ENCODE measurements at places on chromosomes 6 and 20.

DNA sequence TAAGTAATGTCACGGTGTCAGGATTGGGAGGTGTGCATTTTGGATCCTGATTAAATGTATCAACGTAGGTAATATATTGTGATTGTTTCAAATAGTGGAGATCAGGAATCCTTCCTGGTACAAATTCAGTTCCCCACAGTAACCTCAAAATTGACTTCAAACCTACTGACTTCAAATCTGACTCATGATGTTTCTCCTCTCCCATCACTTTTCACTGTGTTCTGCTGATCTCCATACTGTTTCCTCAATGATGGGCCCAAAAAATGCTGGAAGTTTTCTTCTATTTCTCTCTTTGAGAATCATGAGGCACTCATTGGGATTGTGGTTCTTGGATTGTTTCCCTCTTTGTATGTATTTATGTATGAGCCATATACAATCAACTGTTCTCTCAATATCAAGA is 35.9 kb downstream of the LAMA2 start:
- DNase-seq = no peak

GRCh38 chr6:73680289-73680918 is 15.6 kb upstream of the CD109 start:
- DNase-seq = no peak

DNA sequence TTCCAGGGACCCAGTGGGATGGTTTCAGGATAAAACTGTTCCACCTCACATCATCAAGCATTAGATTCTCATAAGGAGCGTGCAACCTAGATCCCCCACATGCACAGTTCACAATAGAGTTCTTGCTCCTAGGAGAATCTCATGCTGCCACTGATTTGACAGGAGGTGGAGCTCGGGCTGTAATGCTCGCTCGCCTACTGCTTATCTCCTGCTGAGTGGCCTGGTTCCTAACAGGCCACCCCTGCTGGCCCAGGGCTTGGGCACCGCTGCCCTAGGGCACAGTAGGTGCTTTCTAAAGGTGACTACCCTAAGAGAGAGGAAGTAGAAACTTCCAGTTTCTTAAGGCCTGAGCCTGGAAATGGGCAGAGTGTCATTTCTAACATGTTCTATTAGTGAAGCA is 656.9 kb downstream of the PRKN start:
- no peak for DNase-seq

- no peak for DNase-seq
These were observed 117.5 kb downstream of the SOX4 start for GRCh38 chr6:21710908-21711627.

GRCh38 chr6:1612299-1612973 is 2.7 kb downstream of the FOXC1 start:
- DNase-seq = no peak

DNA sequence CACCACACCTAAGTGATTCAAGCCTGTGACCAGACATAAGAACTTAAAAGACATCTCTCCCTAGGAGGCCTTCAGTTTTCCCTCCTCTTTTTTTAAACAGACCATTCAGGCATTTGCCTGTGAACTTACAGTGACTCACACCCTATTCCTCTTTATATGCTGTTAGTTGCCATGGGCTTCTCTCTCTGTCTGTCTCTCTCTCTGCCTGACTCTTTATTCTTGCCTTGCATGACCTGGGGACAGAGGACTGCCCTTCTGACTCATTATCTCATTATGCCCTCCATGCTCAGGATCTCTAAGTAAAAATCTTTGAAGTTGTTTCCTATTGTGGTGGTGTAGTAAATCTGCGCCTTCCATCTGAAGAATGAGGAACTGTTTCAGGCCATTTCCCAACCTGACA is 442.2 kb upstream of the MAN1A1 start:
- DNase-seq = no peak

- DNase-seq = no peak
These were observed 84.5 kb upstream of the MCHR2 start for GRCh38 chr6:100078509-100078908.

- no peak for DNase-seq
These were observed 135.9 kb downstream of the AGPAT4 start for GRCh38 chr6:161137839-161138542.

GRCh38 chr6:166312832-166313231 is 4.6 kb upstream of the PRR18 start:
- DNase-seq = no peak

- no peak for DNase-seq
These were observed 4.3 kb downstream of the REV3L start for GRCh38 chr6:111478749-111479148.

- no peak for DNase-seq
These were observed 123.4 kb upstream of the SUPT3H start for GRCh38 chr6:45500924-45501816.

DNA sequence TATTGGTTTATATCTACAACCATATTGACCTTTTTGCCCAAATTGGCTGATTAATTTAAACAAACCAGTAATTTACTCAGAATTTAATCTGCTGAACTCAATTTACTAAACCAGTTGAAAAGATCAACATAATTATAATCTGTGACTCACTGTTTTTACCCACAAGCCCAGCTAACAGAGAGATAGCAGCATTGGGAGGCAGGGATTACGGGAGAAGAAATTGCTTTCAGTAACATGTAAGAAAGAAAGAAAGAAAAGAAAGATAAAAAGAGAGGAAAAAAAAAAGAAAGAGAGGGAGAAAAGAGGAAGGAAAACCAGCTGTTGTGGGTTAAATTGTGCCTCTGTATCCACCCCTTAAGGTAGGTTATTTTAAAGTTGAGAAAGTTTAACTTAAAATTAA is 13.3 kb upstream of the RHAG start:
- DNase-seq = no peak

DNA sequence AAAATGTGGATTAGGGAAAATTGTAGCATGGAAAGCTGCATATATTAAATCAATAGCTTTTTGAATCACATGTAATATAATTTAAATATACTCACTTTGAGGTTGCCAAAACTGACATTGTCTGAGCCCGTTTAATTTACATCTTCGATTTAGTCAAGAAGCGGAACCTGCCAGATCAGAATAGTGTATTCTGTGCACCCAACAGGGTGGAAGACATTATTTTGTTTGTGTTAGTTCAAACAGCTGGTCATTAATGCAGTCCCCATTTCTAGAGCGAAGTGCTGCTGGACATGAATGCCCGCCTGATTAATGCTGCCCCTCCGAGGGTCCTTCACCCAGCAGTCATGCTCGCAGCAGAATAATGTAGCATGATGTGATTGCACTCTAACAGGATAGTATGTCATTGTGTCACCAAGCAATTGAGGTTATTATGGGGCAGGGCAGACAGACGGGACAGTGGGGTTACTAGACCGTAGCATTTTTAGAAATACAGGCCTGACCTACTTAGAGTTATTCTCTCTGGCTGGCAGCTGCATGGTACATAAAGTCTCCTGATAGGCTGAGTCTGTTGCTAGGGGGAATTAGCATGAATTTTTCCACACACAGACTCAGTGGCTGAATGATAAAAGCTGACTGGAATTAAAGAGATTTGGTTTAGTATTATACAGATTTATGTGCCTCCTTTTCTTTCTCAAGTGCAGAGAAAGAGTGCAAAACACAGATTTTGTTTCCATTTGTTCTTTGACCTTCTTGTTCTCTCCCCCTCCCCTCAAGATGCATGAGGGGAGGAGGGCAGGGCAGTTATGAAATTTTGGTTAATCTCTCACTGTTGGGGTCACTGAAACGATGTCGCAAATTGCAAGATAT is 147.1 kb downstream of the PRL start:
- DNase-seq = peak; percentile 83

DNA sequence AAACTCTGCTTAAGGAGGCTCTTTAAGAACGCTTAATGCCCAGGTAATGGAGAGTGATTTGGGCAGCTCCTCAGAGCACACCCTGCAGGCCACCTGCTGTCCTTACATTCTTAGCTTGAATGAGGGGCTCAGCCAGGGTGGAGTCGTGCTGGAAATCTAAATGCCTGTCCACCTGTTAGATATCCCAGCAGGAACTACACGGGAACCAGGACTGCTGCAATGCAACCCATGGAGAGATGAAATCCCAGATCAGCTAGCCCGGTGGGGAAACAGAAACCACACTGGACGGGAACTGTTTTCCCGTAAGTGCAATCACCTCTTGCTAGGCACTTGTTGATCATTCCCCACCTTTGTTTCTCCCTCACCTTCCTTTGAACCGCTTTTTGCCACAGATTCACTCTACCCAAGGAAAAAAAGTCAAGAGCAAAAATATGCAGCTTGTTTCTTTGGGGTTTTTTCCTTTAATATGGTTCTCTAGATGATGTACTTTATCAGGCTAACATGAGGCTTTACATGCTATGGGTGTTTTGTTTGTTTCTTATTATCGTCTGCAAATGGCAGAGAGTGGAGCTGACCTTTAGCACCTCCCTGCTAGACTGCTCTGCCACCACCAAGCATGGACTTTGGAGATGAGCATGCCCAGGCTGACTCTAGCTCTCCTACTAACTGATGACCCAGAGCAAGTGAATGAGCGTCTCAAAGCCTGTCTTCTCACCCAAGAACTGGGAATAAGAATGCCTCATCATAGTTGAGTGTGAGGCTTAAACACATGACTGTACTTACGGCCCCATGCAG is 125.9 kb upstream of the TNFAIP3 start:
- no peak for DNase-seq

DNA sequence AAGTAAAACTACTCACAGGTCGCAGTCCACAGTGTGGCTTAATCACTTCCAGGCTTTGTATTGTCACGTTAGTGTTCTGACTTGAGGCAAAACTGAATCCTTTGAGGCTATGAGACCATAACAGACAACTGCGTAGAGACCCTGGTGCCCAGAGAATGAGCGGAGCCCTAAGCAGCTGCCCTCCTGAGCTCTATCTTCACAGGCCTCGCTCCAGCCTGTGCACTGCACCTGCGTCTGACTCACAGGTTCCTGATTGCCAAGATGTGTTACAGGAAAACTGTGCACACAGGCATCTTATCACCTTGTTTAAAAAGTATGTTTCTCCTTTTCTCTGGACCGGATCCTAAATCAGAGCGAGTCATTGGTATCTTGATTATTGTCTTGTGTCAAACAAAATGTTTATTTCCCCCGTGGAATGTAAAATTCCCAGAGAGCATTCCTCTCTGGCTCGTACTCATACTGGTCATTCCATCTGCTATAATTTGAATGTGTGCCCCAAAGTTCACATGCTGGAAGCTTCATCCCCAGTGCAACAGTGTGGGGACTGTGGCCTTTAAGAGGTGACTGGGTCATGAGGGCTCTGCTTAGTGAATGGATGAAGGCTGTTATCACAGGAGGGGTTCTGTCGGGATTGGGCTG is 25.7 kb downstream of the PRR18 start:
- no peak for DNase-seq

GRCh38 chr20:3367089-3367488 is 40.4 kb downstream of the DNAAF9 start:
- no peak for DNase-seq

- no peak for DNase-seq
These were observed 166.3 kb upstream of the AFDN start for GRCh38 chr6:167660424-167660823.

- DNase-seq = no peak
These were observed 67.2 kb upstream of the SNX9 start for GRCh38 chr6:157755746-157756411.

GRCh38 chr6:22940581-22941290 is 371.4 kb downstream of the HDGFL1 start:
- no peak for DNase-seq

DNA sequence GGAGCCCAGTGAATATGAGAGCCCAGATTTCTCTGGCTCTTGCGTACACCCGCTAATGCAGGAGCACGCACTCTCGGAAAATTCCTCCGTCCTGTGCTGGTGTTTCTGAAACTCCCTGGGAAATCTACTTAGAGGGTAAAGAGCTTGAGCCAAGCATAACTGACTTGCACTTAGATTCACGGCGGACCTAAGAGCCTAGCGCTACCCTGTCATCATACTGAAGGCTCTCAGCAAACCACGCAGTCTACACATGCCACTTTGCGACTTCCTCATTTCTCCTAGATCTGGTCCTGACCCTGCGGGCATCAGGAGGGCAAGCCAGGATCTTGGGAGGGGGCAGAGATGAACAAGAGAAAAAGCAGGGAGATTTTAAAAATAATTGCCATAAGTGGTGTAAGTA is 324.7 kb downstream of the CD83 start:
- DNase-seq = no peak

DNA sequence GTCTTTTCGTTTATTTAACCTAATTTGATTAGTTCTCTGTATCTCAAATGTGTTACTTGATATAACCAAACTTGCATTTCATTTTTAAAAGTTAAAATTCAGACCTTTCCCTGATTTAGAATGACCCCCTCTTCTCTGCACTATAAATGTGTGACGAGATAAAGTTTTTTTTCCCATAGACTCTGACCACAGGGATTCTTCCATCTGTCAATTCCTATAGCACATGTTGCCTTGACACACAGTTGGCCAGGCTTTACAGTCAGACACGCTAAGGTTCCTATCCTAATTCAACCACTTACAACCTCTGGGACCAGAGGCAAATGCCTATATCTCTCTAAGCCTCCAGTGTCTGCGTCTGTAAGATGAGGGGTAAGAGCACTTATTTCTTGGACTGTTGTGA is 40.6 kb downstream of the KCNS1 start:
- no peak for DNase-seq

DNA sequence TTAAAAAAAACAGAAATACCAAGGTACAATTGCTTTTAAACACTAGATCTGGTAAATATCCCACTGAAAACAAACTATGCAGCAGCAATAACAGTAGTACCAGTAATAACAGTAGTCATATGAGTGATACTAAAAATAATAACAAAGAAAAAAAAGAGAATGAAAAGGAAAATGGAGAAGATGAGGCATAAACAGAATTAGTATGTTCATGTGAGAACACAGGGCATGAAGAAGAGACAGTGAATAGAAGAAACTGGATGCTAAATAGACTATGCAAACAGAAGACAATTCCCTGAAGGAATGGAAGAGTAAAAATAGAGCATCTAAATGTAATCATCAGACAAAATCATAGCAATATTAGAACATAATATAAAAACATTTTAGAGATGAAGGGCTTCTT is 121.1 kb downstream of the RNGTT start:
- no peak for DNase-seq

- DNase-seq = peak; percentile 79
These were observed 80.3 kb upstream of the CCDC28A start for GRCh38 chr6:138692978-138693909.

GRCh38 chr20:9093218-9093957 is 24.5 kb downstream of the PLCB4 start:
- no peak for DNase-seq

- DNase-seq = no peak
These were observed 511 bp upstream of the CLIC1 start for GRCh38 chr6:31736768-31737314.

- no peak for DNase-seq
These were observed 218.0 kb upstream of the ARID1B start for GRCh38 chr6:156559162-156559690.

GRCh38 chr6:79076160-79076559 is 1.9 kb downstream of the PHIP start:
- DNase-seq = no peak

GRCh38 chr6:75213732-75214131 is 7.9 kb upstream of the COL12A1 start:
- no peak for DNase-seq

- DNase-seq = peak; percentile 76
These were observed 481 bp downstream of the SERPINB6 start for GRCh38 chr6:2970753-2971419.

All from WERI-Rb-1 (cell line).